ENCODE measurements at places on chromosomes 4 and X.

- no peak for DNase-seq
Measured at GRCh38 chr4:48799157-48799556, 19.1 kb upstream of the FRYL start.

GRCh38 chr4:145859426-145859825, 79.2 kb downstream of the ZNF827 start:
- no peak for DNase-seq

DNA sequence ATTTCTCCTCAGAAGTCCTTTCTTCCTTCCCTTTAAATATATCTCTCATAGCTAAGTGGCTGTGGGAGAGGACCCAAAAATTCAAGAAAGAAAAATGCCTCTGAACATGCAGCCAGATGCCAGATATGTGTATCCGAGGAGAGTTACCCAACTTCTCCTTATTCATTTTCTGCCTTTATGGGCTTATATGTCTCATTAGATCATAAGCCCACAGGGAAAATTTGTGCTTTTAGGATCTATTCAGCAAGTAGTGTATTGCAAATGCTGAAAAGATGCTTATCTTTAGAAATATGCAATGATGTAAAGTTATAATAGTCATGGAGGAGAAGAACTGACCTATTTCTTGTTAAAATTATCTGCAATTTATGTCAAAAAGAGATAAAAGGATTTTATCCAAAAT, 371.8 kb upstream of the NOCT start:
- DNase-seq = no peak

- DNase-seq = no peak
Measured at GRCh38 chr4:132865458-132865857, 283.6 kb upstream of the PCDH10 start.

GRCh38 chr4:163166041-163166579, 580 bp downstream of the NAF1 start:
- peak; percentile 35 for DNase-seq

GRCh38 chrX:153460826-153461225, 9.6 kb downstream of the HAUS7 start:
- DNase-seq = peak; percentile 7

Measured in stimulated activated naive CD4-positive, alpha-beta T cell (primary cell).